ENCODE measurements at places on chromosomes 1 and 21. TPM values are rescaled to one million over a fixed set of nuclear protein-coding genes. Genes with fewer than 3 reads are reported as not detected.

FCRL1 gene
- total RNA-seq, result not detected

CORT gene
- total RNA-seq, result not detected

CSF3R gene
- total RNA-seq, result not detected

SYT14 gene
- total RNA-seq, result 6.8 TPM

C8B gene
- total RNA-seq, result not detected

RASAL2 gene
- total RNA-seq, result 21.3 TPM

DNA sequence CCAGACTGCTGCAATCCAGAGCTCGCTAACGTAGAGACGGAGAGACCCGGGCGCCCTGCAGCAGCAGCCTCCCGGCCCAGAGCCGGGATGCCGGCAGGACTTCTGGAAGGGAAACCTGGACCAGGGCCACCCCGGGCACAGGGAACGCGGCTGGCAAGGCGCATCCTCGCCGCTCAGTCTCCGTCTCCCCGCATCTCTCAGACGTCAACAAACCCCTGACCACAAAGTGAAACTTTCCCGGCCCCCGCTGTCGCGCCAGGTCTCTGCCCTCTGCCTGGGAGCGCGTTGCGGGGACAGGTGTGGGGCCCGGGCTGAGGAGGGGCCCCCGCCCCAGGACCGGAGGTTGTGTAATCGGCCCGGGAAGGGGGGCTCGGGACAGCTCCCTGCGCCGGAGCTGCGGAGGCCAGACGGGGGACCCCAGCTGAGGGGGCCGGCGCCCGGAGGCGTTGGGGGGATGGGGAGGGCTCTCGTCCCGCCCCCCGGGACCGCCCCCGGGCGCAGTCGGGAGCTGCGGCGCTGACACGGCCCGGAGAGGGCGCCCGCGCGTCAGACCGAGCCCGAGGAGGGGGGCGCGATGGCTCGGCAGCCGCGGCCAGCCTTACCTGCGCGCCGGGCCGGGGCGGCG lies 116.6 kb upstream of the HIVEP3 start:
- peak; percentile 50 for DNase-seq

DNA sequence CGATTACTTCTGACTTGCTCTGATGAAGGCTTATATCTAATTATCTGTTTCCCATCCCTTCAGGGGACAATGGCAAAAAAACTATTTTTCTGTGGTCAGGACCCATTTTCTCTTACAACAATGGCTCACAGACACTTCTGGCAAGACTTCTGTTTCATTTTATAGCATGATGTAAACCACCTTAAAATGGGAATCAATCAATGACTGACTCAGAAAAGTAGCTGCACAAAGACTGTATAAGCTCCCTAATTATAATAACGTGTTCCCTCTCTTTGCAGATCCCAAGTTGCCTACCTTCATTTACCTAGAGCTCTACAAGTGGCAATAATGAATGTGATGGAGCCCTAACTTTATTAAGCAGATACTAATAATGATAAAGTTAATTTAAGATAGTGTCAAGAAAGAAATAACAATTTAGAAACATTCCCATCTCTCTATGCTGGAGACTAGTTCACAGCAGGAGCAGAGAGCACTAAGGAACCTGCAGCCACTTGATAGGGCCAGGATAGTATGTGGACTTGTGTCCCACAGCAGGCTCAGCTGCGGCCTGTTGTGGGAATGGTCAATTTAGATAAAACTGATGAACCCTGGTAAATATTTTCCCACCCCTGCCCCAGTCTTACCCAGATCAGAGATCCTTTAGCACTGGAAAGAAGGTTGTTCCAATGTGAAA lies 538 bp downstream of the GBP2 start:
- no peak for DNase-seq

DNA sequence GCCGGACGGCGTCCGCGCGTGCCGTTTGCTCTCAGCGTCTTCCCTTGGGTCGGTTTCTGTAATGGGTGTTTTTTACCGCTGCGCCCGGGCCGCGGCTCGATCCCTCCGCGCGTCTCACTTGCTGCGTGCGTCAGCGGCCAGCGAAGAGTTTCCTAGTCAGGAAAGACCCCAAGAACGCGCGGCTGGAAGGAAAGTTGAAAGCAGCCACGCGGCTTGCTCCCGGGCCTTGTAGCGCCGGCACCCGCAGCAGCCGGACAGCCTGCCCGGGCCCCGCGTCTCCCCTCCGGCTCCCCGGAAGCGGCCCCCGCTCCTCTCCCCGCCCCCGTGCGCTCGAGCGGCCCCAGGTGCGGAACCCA lies 159.8 kb downstream of the RUNX1 start:
- peak; percentile 68 for DNase-seq

DNA sequence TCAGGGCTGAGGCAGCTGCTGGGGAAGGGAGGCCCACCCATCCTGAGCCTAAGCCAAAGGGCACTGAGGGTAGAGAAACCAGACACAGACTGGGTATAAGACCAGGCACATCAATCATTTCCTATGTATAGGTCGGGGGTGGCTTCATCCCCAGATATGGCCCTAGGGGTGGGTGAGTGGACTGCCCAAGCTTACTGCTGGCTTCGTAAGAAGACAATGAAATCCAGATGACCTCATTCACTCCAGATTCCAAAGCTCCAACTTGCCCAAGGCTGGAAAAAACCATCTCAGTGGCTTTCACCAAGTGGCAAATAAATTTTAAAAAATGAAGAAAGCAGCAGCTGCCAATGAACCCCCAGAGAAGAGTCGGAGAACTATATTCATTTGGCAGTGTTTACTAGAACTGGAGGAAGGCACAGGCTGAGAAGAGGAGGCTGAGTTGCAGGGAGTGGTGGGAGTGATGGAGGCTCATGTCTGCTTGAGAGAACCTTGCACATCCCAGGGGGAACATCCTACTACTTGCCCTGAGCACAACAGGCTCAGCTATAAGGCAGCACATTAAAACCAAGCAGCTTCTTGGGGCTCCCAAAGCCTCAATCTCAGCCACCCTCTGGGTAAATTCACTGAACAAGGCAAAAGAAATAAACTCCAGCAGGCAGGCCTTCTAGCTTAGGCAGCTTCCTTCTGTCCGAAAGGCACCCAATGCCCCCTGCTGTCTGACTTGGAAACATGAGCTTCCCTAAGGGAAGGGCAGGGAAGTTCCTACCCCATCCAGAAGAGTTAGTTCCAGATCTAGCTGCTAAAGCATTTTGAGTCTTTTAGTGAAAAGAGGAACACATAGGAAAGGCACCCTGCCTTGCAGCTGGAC lies 14.1 kb downstream of the PEA15 start:
- peak; percentile 81 for DNase-seq

DNA sequence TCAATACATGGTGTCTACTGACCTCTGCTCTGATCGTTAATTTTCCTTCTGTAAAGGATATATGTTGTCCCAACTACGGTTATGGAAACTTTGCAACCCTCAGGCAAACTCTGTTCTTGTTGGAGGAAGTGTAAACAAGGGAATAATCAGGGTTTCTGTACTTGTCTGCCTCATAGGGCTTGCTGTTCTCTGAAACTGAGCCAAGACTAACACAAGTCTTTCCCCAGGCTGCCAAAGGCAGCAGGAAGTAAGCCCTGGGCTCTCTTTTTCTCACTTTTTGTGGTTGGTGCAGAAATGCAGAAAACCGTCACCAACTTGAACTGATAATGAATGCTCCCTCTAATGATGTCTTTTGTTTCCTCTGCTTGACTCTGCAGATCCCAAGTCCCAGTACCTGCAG lies 7.6 kb downstream of the CYP4X1 start:
- DNase-seq, result peak; percentile 6

GRCh38 chr21:42038393-42038792 lies 28.2 kb upstream of the ZBTB21 start:
- DNase-seq, result no peak

DNA sequence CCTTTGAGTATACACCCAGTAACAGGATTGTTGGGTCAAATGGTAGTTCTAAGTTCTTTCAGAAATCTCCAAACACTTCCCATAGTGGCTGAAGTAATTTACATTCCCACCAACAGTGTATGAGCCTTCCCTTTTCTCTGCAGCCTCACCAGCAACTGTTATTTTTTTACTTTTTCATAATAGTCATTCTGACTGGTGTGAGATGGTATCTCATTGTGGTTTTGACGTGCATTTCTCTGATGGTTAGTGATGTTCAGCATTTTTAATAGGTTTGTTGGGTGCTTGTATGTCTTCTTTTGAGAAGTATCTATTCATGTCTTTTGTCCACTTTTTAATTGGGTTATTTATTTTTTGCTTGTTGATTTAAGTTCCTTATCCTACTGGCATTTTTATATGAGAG lies 26.4 kb upstream of the LAMC1 start:
- no peak for DNase-seq

- no peak for DNase-seq
These were observed 1256.9 kb downstream of the BRINP3 start for GRCh38 chr1:189220750-189221149.

DNA sequence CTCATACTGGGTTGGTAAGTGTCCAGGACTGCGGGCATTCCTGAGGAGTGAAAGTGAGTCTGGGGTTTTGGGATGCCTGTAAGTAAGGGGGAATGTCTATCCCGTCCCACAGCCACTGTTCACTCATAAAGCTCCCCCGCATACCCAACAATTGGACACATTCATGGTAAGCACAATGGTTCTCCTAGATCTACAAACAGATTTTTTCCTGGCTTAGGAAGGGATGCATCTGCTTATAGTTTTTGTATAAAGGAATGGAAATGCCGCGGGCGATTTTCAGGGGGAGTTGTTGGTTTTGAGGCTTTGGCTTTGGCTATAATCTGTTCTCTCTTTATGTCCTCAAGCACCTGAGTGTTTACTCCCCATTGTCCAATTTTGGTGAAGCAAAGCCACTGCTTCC lies 7.1 kb downstream of the ERVH48-1 start:
- no peak for DNase-seq

DNA sequence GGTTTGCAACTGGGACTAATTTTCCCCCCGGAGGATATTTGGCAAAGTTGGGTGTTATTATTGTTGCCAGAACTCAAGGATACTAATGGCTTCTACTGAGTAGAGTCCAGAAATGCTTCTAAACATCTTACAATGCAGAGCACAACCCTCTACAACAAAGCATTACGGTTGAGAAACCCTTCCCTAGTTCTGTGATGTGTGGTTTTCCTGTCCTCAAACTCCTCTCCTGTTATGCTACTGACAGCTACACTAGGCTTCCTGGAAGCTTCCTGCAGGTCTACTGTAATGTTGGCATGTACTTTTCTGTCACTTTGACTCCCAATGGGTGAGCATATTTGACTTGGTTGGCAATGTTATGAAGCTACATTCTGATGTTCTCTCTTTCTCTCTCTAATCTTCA lies 1656.9 kb downstream of the MRPL39 start:
- no peak for DNase-seq

- no peak for DNase-seq
These were observed 24.2 kb upstream of the CD34 start for GRCh38 chr1:207935166-207935583.

All from myocyte (in vitro differentiated cells).